ENCODE measurements at places on chromosomes 6 and 20. TPM values are rescaled to one million over a fixed set of nuclear protein-coding genes. Genes with fewer than 3 reads are reported as not detected.

Gene METTL24
- total RNA-seq, result not detected

Gene HFE
- 15.5 TPM for total RNA-seq

DNA sequence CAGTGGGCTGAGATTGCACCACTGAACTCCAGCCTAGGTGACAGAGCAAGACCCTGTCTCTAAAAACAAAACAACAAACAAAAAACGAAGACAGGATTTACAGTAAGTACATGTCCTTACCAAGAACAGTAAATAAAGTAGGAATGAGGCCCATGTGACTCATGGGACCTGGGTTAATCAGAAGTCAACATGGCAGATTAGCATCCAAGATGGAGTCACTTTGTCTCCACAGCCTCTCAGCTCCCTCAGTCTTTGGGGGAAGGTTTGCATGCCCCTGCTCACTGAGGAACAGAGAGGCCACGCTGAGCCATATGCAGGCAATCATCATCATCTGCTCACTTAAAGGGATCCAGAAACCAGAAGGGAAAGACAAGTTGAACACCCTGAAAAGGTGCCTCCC lies 7.8 kb upstream of the MUC22 start:
- no peak for DNase-seq

DNA sequence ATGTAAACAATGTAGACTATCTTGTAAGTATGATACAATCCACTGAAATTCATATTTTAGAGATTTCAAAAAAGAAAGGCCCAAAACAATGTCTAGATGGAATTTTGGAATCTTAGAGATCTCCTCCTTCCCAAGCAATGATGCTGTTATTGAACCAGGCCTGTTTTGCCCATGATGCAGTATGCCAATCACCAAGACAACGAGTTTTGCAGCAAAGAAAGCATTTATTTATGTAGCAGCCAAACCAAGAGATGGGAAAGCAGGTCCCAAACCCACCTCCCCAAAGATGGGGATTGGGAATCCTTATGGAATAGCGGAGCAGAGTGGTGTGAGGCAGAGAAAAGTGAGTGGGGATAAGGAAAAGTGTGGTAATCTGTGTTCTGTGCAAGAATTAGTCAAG lies 197.8 kb upstream of the NT5E start:
- no peak for DNase-seq

- no peak for DNase-seq
These were observed 356.7 kb downstream of the QKI start for GRCh38 chr6:163771180-163771579.

DNA sequence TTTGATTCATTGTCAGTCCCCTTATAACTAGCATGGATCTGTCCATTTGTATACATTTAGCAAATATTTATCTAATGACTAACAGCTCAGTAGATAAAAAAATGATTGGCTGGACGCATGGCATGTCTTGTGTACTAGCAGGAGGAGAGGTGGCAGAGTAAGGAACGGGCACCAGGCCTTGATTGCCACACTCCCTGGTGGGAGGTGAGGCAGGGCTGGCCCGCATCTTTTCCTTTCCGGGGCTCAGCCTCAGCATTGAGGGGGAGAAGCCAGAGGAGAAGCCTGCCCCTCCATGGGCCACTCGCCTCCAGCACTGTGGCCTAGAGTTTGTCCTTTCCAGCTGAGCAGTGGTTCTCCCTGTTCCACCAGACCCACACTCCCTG lies 84.9 kb upstream of the TMEM181 start:
- peak; percentile 60 for DNase-seq

Measured in fibroblast of villous mesenchyme (primary cell).